Kidney tubule cell (primary cell): ENCODE measurements at places on chromosomes 5 and 9.

GRCh38 chr9:96141666-96142065, 160.3 kb downstream of the HSD17B3 start:
- DNase-seq = peak; percentile 23

DNA sequence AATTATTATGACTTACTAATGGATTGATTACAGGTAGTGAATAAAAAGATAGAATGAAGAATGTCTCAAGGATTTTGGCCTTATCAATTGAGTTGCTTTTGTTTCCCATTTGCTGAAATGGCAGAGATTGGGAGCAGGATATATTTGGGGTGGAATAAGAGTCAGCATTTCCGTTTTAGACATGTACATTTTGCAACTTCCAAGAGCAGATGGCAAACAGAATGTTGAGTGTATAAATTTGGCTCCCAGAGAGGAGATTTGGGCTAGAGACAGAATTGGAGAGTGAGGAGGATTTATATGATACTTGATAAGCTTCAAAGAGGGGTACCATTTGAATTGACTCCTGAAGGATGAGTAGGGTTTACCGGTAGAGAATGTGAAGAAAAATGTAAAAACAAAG, 437.9 kb upstream of the PAPPA start:
- DNase-seq = no peak

DNA sequence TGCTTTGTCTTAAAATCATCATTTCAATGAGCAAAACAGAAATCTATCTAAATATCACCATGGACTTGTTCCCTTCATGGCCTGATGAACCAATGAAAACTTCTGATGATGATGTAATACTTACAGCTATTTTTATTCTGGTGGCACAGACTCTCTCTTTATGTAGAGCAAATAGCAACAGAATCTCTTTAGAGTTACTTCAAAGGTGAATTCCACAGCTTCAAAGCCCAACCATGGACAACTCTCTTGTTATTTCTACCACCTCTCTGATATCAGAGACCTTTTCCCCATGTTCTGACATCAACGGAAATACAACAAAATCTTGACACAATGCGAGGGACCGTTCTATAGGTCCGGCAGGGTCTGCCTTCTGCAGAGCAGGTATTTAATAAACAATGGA, 70.1 kb downstream of the RETREG1 start:
- DNase-seq = peak; percentile 73

GRCh38 chr9:102841376-102841775, 153.8 kb upstream of the CYLC2 start:
- DNase-seq = no peak

DNA sequence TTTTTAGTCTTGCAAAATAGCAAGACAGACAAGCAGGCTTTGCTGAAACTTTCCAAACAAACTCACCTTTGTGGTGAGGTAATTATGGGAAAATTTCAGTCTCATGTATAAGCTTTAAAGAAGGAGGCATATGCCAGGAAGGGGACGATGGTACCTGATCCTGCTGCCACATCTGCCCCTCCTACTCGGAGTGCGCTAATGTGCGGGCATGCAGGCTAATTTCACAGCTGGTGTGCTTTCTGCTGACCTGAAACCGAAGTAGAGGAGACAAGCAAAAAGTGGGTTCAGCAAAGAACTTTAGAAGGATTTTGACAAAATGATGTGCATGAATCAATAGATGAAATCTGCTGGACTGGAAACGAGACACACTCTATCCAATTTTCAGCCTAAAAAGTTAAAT, 117.1 kb upstream of the IRX4 start:
- DNase-seq = no peak

- no peak for DNase-seq
These were observed 35.2 kb upstream of the PAM start for GRCh38 chr5:102719886-102720285.

- DNase-seq = peak; percentile 90
These were observed at the start of gene CSF2 for GRCh38 chr5:132073231-132074013. TSS of gene CSF2 (plus strand) at chr5:132073789. CDS start at chr5:132073824, 35 bp downstream.

- no peak for DNase-seq
These were observed 129.2 kb downstream of the ZDHHC21 start for GRCh38 chr9:14563902-14564624.

GRCh38 chr9:69155341-69156030, 18.6 kb upstream of the TJP2 start:
- peak; percentile 44 for DNase-seq

GRCh38 chr9:90274725-90275124, 367.9 kb downstream of the DIRAS2 start:
- DNase-seq = no peak

DNA sequence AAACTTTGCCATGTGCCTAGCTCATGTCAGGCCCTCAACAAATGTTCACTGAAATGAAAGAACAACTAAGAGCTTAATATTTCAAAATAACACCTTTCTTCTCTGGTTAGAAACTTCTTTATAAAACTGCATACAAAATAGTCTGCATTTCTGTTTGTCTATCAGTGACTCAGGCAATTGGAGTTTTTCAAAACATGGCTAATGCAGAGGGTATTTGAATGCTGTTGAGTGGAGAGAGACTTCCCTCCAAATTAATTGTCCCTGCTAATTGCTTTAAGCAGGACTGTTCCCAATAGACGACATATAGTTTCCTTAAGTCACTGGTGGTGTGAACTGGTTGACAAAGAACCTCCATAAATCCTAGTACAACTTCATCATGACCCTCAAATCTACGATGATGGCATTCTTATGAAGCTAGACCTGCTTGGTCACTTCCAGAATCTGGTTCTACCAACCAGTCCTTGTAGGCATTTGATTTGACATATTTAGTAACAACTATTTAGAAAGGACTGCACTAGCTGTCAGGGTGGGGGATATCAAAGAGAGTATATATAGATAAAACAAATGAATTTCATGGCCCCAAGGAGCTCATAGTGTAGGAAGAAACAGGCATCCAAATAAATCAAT, 84.5 kb downstream of the PRLR start:
- DNase-seq = peak; percentile 12

- DNase-seq = no peak
These were observed 67.7 kb downstream of the ADAMTS16 start for GRCh38 chr5:5207828-5208227.

GRCh38 chr5:107072967-107073366, 597.8 kb downstream of the EFNA5 start:
- peak; percentile 27 for DNase-seq

- no peak for DNase-seq
These were observed 7.0 kb downstream of the IGFBPL1 start for GRCh38 chr9:38417003-38417945.

DNA sequence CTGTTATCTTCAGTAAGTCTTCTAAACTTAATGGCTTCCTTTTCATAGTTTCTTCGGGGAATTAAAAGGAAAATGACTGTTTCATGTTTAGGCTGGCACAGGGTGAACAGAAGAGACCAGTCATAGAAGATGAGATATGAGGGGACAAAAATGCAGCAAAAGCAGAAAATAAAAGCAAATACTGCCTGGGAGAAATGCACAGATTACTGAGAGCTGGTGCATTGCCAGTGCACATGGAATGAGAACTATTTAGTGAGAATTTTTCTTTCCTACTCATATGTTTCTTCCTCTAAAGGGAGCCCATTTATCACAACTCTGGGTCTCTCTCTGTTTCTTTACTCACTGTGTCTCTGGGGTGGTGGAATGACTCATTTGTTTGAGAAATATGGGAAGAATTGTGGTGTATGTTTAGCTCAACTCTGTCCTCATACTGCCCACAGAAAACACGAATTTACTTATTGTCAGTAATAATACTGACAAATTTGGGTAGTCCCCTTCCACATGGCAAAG, 25.9 kb upstream of the ANKRD55 start:
- peak; percentile 81 for DNase-seq

GRCh38 chr9:115084157-115084556, 33.8 kb downstream of the TNC start:
- DNase-seq = no peak

GRCh38 chr5:152218694-152219093, 186.4 kb downstream of the NMUR2 start:
- no peak for DNase-seq

DNA sequence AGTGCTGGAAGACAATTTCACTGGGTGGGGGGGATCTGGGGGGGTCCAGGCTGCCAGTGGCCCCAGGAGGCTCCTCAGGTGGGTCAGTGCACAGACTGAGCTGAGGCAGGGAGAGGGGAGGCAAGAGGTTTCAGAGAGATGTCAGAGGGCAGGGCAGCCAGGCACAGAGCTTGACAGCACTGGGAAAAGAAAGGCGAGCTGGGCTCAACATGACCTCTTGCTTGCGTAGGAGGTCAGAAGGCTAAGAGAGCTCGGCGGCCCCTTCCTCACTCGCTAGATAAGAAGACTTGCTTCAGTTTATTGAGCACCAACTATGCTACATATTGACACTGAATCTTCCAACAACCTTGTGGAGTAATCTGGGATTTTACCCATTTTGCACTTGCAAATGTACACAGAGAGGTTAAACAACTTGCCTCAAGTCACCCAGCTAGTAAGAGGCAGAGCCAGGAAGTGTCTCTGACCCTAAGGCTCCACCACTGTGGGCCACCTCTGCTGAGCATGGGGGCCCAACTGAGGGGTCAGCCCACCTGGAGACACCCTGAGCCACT, 3.5 kb downstream of the PDLIM7 start:
- DNase-seq = no peak

DNA sequence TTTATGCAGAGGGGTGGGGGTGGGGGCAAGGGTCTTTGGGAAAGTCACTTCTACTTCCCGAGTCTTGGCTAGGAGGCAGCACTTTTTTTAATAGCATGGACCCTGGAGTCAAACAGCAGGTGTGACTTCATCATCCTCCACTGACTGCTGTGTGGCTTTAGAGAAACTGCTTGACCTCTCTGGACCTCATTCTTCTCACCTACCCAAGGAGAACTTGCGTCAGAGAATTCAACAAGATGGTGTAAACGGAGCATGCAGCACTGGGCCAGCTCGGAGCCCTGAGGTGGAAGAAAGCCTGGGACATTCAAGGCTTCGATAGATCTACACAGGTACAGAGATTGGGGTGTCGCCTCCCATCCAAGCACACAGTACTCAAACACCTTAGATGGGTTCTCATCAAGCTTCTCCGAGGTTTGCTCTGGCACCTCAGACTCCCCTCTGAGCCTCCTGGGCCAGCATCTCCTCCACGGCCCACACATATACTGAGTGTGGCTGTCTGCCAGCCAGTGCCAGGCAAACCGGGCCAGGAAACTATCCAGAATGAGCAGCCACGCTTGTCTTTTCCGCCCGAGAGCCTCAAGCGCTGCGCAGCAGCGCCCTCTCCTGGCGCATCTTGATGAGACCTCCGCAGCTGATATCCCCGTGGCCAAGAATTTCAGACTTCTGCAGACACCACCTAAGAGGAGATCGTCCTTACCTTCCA, 4.6 kb upstream of the SLC25A48 start:
- DNase-seq = peak; percentile 69

GRCh38 chr9:115369322-115369957, 251.5 kb upstream of the TNC start:
- no peak for DNase-seq

GRCh38 chr9:136198605-136199083, 6.3 kb downstream of the LHX3 start:
- peak; percentile 9 for DNase-seq

DNA sequence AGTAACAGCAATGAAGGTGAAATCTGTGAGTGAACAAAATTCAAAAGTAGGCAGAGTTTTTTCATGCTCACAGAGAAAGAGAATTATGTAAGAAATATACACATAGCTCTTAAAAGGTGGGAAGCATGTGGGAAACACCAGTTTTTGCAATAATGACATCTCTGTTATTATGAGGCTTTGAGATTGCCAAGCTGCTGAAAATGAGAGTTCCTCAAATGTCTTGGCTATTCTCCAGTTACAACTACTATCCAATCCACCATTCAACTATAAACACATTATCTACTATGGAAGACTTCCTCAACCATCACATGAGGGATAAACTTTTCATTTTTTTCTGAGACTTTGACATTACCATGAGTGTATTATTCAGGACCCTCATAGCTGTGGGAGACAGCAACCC, 420.8 kb upstream of the ACTBL2 start:
- no peak for DNase-seq

DNA sequence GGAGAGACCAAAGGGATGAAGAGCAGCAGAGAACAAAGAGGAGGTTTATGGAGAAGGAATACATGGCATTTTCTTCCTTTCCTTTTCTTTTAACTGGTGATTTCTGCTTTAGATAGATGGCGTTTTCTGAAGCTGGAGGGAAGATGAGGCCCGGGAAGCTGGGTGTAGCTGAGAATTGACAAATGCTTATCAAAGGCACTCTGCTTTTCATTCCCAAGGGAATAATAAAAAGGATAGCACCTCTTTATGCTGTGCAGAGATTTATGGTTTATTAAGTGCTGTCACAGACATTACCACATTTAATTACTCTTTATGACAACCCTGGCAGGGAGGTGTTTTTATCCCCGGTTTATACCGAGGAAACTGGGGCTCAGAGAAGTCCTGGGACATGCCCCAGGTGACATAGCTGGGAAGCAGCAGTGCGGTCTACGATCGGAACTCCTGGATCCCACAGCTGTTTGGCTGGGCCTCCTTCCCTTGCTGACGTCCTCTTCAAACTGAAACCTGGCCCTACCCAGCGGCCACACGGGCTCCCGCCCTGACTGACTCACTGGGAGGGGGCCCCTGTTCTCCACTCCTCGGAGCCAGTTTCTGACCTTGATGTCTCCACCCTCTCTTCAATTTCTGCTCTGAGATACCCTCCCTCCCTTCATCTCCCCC, 8.2 kb upstream of the EPB41L4B start:
- peak; percentile 78 for DNase-seq

DNA sequence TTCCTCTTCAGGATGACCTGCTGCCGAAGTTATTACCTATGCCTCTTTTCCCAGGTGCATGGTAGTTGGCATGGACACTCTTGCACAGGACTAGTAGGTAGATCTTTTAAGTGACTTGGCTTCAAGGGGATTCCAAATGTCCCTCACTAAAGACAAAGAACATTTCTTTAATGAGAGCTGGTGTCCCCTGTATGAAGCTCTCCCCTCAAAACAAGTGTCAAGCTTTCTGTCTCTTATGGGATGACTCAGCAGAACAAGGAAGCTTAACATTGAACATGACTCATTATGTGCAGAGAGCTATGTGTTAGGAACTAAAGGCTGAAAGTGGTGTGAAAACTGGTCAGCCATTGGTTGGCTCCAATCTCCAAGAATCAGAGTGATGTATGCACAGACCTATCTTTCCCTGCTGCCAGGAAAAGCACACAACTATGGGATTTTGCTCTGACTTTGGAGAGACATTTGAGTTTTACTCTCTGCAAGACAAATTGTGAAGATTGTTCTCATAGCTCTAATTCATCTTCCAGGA, 120.5 kb downstream of the PRDM6 start:
- peak; percentile 91 for DNase-seq

- no peak for DNase-seq
These were observed 29.3 kb upstream of the PDE8B start for GRCh38 chr5:77181173-77181572.

- DNase-seq = peak; percentile 60
These were observed 165.8 kb downstream of the MELK start for GRCh38 chr9:36738318-36738976.

GRCh38 chr5:1488882-1489680, 34.7 kb downstream of the LPCAT1 start:
- peak; percentile 75 for DNase-seq

DNA sequence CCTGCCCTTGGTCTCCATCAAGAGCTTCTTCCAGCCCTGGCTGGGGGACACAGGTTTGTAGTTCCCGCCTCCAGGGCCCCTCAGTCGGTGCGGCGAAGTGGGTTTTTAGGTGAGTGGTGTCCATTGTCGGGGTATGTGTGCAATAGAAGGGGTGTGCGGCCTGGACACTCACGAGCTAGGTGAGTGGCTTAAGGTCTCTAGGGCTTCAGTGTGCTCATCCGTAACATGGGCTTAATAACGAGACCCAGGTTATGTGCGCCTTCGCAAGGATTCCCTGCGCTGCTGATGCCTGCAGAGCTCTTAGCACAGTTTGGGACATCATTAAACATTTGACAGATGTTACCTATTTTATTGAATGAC, 656 bp downstream of the CEP78 start:
- peak; percentile 54 for DNase-seq

GRCh38 chr5:38286002-38286401, 27.6 kb downstream of the EGFLAM start:
- DNase-seq = no peak
